NCI-H1436 treated with DMSO at 0.1 percent for 48 hours (cell line): ENCODE measurements at places on chromosomes 7 and 10.

- DNase-seq, result no peak
Measured at GRCh38 chr10:60573336-60573735, 183.7 kb upstream of the ANK3 start.

DNA sequence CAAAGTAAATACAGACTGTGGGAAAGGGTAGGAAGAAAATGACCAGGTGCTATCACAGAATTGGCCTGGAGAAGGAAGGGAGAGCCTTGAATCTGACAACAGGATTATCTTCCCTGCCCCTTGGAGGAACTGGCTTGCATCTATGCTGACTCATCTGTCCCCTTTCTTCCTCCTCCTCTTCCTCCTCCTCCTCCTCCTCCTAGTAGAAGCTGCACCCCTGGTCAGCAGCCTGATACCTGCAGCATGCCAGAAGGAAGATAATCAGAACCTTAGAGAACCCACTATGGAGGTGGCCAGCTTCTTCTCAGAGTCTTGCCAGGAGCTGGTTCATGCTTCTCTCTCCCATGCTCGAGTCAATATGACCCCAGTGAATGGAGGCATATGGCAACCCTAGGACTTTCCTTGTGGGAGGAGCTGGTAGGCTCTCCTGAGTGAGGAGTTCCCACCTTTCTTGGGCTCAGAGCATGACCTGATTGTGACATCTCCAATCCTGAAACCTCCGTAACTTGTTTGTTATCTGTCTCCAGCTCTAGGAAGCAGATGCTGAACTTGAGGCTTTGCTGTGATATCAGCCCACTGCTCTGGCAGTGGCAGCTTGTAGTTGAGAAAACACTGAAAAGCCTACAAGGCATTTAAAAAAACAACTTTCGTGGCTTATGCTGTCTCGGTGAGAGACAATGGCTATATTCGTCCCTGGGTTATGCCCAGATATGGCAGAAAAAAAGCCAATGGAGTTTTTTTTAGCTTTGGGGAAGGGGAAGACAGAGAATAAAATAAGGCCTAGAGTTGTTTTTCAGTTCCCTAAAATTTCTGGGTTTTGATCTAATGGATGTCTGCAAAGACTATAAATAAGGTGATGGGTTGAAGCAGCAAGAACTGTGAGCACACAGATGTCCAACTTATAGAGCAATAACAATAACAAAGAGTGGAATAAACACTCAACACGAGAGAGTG lies 60.6 kb downstream of the CDHR3 start:
- DNase-seq, result no peak

- no peak for DNase-seq
Measured at GRCh38 chr10:44437840-44438511, 53.1 kb upstream of the CXCL12 start.

- no peak for DNase-seq
Measured at GRCh38 chr10:35498693-35499092, 106.4 kb upstream of the GJD4 start.

DNA sequence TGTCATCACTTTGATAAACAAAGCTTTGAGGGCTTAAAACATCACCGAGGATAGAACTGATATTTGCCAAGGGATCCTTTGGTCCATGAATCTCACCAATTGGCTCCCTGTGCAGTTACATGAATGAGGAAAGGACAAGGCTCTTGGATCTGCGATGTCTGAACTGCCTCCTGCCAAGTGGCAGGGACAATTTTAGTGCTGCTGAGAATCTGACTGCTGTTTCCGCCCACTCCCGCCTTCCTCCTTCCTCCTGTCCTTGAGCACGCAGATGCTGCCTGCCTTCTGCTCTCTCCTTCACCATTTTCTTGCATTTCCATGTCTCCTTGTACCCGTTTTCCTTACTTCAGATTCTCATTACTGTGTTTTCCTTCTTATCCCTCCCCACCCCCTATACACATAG lies 26.8 kb upstream of the ITPRID1 start:
- no peak for DNase-seq

GRCh38 chr7:95191795-95192194 lies 132.5 kb downstream of the PON1 start:
- DNase-seq, result no peak

DNA sequence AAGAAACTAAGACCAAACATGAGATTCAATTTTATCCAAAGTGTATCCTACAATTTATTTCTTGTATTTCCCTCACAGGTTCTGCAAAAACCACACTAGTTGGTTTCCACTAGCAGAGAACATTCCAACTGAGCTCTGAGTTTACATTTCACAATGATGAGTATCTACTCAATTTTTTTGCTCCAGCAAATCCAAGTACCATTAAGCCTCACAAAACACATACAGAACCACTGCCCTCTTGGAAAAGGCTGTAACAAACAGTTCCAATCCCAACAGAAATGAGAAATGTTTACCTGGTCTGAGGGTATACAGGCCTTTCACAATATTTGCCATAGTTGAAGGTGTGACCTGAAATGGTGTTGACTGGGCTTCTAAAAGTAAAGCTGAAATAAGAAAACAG lies 59.9 kb downstream of the CACUL1 start:
- DNase-seq, result no peak

GRCh38 chr10:95476469-95477174 lies 84.5 kb downstream of the SORBS1 start:
- DNase-seq, result no peak

DNA sequence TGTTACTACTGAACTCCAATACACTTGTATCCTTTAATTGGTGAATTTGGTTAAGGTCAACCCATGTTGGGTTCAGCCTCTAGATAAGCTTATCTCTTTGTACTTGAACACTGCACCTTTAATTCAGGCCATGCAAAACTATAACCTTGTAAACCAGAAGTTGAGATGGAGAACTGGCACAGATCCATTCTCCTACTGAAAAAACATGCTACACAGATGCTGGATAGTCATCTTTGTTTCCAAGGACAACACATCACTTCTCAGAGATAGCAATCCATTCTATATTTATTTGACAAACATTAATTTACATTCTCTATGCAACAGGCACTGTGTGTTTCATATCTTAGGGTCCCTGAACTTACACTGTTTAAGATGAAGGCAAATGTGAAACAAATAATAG lies 2.9 kb upstream of the CDK14 start:
- DNase-seq, result no peak

- DNase-seq, result no peak
Measured at GRCh38 chr7:36532981-36533499, 143.4 kb downstream of the ANLN start.

GRCh38 chr10:5788969-5789368 lies 24.3 kb downstream of the GDI2 start:
- DNase-seq, result no peak

DNA sequence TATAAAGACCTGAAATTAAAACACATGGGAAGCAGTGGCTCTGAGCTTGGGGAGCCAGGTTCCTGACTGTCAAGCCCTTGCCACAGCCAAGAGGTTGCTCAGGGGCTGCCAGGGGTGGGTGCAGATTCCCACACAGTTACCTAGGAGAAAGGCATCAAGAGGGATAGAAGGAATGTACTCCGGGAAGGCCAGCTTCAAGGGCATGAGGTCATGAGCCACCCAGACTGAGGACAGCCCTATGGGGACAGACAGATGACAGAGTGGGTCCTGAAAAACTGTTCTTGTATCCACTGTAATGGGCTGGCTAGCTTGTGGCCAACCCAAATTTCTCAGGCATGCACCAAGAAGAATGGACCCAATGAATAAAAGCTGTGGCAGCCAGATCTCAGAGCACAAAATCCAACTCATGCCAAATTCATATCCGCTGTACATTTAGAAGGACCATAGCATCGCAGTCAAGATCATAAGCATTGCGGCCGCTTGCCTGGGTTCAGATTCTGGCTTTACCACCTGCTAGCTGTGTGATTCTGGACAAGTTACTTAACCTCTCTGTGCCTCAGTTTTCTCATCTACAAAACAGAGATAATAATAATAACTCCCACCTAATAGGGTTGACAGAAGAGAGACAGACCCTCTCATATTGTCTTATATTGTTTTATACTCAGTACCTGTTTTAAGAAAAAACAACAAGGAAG lies 44.9 kb upstream of the KCNMA1 start:
- DNase-seq, result no peak

GRCh38 chr10:129740532-129741279 lies 223.4 kb downstream of the EBF3 start:
- DNase-seq, result no peak

DNA sequence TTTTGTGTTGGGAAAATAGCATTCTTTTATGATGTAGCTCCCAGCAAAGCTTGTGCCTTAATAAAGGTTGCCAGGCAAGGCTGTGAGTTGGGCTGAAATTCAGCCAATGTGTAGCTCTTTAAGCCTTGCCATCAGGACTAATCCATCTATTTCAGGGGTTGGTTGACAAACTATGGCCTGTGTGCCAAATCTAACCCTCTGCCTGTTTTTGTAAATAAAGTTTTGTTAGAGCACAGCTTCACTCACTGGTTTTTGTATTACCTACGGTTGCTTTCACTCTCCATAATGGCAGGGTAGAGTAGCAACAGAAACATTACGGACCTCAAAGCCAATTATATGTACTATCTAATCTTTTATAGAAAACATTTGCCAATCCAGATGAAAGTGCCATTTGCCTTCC lies 638.1 kb upstream of the POT1 start:
- no peak for DNase-seq

DNA sequence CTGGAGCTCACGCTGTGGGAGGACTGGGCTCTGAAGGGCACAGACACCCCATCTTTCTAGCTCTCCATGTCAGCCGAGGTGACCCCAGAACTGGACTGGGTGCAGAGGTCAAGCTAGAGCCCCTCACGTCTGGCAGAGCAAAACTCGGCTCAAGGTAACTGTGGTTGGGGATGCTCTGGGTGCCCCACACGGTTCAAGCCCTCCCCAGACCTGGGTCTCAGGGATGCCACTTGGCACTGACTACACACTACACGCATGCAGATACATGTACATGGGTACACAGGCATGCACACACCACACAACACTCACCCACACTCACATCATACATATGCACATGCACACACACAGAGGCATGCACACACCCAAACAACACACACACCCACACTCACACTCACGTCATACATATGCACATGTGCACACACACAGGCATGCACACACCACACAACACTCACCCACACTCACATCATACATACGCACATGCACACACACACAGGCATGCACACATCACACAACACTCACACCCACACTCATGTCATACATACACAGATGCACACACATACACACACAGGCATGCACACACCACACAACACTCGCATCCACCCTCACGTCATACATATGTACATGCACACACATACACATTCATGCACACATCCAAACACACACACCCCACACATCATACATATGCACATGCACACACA lies 219.3 kb downstream of the DNAJB6 start:
- DNase-seq, result no peak

DNA sequence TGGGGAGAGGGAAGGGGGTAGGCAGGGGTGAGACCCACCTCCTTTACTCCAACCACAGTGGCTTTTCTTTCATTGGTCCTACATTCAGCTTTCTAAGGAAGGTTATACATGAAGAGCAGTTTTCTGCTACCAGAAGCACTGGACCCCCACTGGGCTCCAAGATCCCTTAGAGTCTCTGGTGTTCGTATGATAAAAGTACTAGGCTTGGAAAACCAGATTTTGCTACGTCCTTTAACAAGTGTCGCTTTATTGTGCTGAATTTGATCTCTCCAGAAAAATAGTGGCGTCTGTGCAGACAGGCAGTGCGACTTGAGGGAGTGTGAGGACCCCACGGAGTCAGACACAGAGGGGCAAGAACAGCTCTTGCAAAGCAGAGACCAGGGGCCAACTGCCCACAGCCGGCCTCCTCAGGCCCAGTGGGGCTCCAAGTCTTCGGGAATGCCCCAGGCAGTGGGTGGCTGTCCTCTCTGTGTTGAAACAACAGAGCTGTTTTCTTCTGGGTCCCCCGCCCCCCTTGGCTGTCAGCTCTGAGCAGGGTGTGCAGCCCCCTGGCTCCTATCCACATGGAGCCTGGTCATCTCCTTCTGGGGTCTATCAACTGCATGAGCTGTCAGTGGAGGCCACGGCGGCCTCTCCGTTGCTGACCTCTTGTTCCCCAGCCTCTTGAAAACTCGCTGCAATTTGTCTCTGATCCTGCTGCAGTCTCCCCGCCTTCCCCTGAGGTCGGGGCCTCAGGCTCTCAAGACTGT lies 333.2 kb downstream of the RPS24 start:
- no peak for DNase-seq

GRCh38 chr7:30232391-30232790 lies 52.0 kb upstream of the ZNRF2 start:
- no peak for DNase-seq

DNA sequence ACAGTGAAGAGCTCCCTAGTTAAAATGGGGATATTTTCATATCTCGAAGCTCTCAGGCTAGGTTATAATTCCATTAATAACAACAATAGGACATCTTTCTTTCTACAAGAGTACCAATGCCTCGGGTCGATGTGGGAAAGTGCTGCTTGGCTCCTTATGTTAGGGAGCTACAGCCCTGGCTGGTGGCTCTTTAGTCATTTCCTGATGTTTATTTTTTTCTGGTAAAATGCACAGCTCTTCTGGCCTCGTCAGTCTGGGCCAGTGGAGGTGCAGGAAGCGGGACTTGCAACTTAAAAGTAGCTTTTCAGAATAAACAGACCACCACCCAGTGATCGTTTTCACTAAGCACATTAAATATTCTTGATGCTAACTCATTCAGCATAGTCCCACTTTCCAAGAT lies 58.3 kb downstream of the MKX start:
- DNase-seq, result no peak

- no peak for DNase-seq
Measured at GRCh38 chr10:43868952-43869351, 220.3 kb upstream of the ZNF32 start.

DNA sequence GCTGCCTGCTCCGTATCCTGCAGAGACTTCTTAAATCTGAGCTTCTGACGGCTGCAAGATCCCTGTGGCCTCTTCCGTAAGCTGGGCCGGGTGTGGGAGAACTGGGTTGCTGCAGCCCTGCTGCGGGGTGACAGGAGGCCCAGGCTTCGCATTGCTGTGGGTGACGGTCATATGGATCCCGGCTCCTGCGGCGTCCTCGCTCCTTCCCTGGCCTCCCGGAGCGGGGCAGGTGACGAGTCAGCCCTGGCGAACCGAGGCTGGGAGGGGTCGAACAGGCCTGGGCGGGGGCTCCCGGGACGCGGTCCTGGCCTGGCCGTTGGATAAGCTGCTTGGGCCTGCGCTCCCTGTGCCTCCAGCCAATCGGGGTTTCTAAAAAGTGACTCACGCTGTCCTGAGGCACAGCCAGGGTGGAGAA lies 7.8 kb upstream of the UBE2D1 start:
- no peak for DNase-seq

DNA sequence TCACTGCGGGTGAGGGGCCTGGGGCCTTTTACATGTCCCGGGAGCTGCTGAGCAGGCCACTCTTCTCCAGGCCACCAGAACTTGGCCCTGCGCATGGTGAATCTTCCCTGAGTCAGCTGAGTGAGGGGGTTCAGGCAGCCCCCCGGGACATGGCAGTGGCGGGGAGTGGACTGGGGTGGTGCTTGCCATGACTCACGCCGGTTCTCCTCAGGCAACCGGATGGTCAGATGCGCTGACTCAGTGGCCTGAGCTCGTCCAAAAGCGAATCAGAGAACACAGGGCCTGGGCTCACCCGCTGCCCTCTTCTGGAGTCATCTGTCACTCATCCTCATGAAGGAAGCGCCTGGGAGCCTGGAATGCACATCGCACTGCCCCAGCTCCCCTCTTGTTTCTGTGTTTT lies 33.5 kb downstream of the HTRA1 start:
- no peak for DNase-seq
